ENCODE measurements at places on chromosomes 3 and 15.

DNA sequence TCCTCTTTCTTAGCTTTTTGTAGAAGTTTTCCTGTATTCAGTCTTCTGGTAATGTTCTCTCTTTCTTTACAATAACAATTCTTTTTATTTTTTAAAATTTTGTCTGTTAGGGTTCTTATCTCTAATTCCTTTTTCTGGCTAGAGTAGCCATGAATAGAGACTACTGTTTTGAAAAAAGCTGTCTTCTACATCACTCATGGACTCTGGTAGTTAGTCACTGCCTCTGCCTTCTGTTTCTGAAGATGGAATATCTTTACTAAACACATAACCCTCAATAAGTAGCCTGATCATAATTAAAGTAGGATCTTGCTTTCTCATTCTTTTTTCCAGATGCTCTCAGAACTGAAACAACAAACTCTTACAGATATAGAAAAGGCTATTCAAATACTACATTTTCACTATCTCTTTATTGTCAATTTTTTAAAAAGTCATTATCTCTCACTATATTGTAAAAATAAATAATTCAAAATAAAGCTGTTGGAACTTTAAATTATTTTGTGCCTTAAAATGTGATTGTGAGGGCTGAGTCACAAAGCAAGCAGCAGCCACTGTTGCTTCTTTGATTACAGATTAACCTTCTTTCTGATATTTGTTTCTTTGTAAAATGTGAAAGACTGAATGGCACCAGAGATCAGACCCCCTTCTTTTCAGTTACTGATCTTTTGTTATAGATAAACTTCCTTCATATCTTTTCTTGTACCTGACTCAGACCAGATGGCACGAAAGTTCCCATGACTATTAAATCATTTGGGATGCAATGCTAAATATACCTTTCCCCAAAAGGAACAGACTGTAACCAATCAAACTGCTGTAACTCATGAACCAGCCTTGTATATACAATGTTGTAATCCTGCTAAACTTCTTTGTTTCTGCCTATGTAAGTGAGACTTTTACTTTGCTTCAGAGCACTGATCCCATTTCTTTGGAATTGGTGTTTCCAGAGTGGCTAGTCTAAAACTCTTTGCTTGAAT lies 1159.5 kb downstream of the IGSF11 start:
- DNase-seq, result no peak

DNA sequence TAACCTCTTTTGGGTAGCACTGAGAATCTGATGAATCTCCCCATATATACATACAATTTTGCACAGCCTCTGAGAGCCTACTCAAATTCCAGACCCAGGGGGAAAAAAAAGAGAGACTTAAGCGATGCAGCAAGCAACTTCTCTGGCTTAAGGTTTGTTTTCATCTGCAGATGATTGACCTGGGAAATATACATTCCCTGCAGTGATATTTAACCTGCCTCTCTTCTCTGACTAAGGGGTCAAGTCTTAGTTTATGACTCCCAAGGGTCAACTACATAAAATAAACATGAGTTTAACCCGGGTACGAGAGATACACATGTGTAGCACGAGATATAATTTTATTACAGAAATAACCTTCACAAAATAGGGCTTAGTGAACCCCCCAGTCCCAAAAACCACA lies 737.8 kb downstream of the TUSC7 start:
- no peak for DNase-seq

GRCh38 chr15:58440158-58440910 lies 8.5 kb downstream of the LIPC start:
- DNase-seq, result peak; percentile 64

- DNase-seq, result no peak
Observed at GRCh38 chr3:165640970-165641369, 196.3 kb downstream of the BCHE start.

DNA sequence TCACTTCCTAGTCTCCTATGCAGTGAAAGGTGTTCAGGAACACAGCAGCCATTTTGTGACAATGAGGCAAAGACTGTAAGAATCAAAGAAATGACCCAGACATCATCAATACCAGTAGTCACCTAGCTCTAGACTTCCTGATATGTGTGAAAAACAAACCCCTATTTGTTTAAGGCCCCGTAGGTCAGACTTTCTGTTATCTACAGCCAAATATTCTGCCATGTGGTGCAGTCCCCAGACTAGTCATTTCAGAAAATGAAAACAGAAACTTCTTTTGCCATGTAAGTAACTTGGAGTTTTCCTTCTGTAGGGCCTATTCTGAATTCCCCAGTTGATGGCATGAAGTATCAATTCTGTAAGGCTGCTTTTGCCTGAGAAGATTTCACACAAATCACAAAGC lies 181.7 kb upstream of the SNTN start:
- no peak for DNase-seq

Measured in fibroblast of skin of right quadriceps (primary cell).